ENCODE measurements at places on chromosomes 7 and 10.
A peak's percentile ranks its signal among the peaks of the same experiment; 100 is the strongest.

GRCh38 chr7:98569691-98570337 is 47.3 kb upstream of the NPTX2 start:
- DNase-seq: peak; percentile 37

DNA sequence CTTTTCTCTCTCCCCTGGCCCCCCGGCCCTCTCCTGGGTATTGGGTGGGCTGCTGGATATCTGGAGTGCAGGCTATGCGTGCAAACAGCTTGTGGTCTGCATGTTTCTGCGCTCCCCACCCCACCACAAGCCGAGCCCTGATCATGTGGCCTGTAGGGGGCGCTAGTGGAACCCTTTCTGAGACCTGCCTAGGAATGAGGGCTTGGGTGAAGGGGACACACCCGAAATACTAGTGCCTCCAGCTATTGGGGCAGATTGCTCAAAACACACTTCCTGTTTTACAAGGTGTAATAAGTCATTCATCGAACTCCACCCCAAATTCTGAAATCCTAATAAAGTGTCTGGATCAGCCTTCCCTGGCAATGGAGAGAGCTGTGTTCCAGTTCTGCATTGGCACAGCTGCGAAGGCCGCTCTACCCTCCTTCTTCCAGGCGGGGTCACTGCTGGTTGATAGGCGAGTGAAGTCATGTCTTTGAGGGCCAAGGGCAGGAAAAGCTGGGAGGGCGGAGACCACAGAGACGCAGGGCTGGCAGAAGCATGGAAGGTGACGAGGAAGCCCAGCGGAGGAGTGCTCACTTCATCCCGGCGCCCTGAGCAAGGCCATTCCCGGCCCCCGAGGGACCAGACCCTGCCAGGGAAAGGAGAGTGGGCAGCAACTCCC is 19.8 kb upstream of the PRRT4 start:
- DNase-seq: no peak

DNA sequence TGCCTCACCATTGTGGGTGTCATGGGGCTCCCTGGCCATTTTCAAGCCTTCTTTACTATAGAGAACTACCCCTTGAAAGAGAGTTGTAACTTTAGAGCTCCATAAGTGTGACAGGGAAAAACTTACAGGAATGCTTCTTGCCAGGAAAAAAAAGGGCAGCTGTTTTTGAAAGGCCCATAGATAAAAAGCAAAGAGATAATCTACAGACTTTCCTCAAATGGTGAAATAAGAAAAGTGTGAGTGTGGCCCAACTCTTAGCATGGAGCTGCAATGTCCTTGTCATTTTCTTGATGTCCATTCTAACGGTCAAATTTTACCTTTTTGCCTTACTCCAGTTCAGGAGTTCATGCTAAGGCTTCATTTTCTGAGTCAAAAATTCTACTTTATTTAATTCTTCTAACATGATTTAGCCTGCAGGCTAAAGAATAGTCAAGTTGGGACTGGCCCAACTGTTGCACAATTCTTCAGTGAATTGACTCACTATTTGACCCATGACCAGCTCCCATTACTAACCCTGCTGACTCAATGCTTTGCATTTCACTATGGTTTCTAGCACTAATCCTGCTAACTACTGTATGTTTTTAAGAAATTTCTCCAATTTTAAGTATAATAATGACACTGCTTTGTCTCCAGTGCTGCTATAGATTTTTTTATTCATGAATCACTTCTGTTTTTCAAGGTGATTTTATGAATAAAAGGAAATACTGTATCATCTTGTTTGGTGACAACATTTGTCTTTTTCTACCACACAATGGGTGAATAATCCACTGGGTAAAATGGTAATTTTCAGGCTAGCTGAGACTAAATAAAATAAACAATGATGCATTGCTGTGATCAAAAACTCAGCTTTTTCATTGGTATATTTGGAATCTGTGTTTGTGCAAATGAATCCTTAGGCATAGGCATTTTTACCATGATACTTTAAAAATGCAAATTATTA is 41.4 kb upstream of the SGCE start:
- no peak for DNase-seq

- DNase-seq: no peak
These were observed 208.5 kb downstream of the FOXP2 start for GRCh38 chr7:114623146-114623545.

DNA sequence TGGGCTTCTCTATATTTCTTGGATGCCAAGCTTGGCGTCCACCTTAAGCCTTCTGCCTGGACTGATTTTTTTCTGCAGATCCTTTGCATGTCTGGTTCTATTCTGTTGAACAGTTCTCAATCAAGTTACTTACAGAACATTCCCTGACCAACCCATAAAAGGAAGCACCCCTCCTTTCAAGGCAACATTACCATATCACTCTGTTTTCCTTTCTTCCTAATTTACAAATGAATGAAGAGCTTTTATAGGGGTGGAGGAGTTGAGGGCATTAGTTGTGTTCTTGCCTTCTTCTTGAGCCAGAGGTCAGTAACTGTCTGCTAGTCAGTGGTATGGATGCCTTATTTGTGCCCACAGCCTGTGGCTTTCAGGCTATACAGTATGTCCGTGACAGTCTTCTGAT is 361.0 kb downstream of the PHTF2 start:
- no peak for DNase-seq

- DNase-seq: no peak
These were observed 59.5 kb downstream of the HBP1 start for GRCh38 chr7:107228291-107228690.

DNA sequence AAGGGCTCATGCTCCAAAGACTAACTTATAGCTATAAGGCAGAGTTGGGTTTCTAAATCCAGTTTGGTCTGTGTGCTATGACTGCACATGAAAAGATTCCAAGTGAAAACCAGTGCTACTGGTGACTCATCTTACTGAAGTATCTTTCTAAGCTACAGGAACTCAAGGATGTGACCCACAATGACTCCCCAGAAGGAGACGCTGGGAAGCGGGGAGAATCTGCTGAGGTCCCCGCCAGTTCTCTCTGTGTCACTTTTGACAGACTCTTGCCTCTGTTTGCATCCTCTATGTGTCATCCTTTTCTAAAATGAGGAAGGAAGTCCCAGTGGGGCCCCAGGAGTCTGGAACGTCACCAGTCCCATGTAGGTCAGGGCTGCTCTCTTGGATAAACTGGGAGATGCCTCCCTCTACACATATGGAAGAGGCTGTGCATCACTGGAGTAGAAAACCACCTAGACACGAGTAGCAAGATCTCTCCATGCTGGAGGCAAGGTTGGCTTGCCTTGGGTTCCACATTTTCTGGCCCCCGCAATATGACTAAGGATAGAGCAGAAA is 28.8 kb upstream of the GPR26 start:
- no peak for DNase-seq

- DNase-seq: no peak
These were observed 136.4 kb upstream of the AOAH start for GRCh38 chr7:36860681-36861080.

- no peak for DNase-seq
These were observed 2.4 kb upstream of the MYO1G start for GRCh38 chr7:44981035-44981706.

- no peak for DNase-seq
These were observed 17.5 kb downstream of the TRIM24 start for GRCh38 chr7:138477581-138477980.

DNA sequence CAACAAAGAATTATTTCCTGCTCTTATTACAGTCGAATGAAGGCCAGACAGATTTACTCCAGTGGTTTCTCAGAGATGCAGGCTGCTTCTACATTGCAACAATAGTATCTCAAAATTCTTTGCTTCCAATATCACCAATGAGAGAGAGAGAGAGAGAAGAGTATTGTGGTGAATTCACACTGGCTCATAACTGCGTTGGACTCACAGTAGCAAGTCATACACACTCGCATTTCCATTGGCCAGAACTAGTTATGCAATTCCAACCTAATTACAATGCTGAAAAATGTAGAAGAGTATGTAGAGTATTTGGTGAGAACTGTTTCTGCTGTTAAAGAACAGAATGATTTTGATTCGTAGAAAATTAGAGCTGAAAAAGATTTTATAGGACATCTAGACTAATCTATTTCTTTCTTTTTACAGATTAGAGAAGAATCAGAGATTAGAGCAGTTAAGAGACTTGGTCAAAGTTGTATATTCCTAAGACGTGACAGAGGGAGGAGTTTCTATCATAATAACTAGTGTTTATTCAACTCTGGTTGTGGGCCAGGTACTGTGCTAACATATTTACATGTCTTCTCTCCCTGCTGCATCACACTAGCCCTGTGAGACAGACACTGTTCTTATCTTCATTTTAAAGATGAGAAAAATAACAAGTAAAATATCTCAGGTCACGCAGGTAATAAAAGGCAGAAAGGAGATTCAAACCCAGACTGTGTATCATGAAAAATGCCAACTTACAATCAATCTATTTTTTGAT is 34.6 kb upstream of the PDK4 start:
- DNase-seq: no peak

- DNase-seq: peak; percentile 69
These were observed 2.4 kb downstream of the ARID5B start for GRCh38 chr10:61903928-61904344.

DNA sequence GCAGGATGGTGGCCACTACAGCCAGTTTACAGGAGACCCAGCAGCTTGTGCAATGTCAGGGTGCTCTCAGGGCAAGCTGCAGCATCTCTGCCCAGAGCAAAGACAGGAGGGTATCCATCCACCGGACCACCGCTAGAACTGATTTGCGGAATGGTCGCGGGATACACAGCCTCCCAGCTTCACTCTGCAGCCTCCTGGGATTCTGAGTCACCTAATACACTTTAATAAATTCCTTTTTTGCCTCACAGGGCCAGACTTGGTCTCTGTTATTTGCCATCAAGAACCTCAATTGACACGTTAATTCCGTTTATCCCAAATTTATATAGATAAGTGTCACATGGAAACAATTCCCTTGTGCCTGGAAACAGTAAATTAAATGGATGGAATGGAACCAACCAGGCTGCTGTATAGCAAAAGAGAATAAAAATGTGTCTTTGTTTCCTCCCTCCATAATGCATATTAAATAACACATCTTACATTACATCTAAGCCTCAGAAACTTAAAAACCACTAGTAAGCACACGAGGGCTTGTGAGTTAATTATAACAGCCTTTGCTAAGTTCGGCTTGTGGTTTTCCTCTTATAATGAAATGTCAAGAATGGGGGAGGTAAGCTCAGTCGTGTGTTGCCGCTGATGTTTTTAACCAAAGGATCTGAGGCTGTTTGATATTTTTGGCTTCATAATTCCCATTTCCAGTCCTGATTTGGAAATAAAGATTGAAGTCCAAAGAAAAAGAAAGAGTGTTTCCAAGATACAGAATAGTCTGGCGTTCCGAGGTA is 52.1 kb downstream of the ADRB1 start:
- no peak for DNase-seq

- no peak for DNase-seq
These were observed 82.5 kb upstream of the SP4 start for GRCh38 chr7:21345361-21345760.

DNA sequence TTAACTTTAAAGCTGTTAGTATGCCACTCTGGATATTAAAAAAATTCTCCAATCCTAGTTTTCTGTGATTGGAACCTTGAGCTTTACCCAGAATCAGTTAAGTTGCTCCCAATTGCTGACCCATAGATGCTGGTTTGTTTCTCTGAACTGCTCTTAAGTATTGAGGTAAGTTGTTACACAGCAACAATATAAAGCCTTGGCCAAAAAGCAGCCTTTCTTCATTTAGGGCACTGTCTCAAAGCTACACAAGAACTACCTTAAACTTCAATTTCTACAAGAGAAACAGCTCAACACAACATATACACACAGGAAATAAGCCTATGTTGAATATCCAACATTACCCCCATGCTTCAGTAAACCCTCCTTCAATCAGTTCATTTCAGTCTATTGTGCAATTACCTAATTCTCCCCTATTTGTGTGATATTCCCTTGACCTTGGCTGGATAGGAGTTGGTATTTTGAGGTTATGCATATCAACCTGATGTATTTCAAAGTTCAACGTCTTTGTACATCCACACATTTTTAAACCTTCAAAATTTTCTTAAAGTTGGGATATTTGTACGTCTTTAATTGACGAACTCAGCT is 11.5 kb downstream of the HNRNPA2B1 start:
- no peak for DNase-seq

GRCh38 chr7:50509459-50509858 is 55.7 kb downstream of the DDC start:
- DNase-seq: no peak

GRCh38 chr10:97355571-97355975 is 21.0 kb upstream of the FRAT2 start:
- no peak for DNase-seq

DNA sequence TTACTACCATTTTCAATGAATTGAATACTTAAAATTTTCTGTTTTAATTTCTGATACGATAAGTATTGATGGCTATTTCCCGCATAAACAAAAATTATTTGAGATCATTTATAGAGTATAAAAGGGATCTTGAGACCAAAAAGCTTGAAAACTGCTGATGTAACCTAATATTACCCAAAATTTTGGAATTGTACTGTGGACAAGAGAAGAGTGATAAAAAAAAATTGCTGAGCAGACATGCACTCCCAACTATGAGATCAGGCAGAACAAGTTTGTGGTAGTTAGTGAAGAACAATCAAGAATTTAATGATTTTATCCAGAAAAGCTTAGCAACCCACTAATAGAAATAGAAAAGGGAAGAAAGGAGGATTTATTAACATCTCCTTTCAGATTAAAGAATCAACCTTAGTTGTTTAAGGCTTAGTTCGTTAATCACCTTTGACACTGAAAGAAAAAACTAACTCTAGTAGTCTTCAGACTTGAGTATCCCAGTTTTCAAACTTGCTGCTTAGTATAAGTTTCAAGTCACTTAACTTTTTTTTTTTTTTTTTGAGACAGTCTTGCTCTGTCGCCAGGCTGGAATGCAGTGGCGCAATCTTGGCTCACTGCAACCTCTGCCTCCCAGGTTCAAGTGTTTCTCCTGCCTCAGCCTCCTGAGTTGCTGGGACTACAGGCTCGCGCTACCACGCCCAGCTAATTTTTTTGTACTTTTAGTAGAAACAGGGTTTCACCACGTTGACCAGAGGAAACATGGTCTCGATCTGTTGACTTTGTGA is 50.6 kb upstream of the ZC3HAV1 start:
- no peak for DNase-seq

DNA sequence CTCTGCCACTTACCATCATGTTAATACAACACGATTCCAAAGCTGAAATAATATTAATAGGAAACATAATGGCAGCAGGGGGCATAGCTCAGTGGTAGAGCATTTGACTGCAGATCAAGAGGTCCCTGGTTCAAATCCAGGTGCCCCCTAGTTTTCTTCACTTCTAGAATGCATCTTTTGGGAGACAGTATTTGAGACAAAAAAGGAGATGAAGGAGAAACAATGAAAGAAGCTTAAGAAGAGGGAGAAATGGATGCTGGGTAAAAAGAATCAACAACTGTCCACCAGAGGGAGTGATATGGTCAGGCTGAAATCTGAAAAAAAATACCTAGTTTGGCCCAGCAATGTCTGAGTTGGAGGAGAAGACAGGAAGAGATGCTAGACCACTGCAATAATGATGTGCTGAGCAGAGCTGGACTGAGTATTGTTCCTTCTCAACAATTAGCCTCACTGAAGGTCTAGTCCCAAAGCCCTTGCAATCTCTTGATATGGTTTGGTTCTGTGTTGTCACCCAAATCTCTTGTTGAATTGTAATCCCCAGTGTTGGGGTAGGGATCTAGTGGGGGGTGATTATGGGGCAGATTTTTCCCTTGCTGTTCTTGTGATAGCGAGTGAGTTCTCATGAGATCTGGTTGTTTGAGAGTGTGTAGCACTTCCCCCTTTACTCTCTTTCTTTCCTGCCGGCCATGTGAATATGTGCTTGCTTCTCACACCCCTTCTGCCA is 48.3 kb downstream of the ZNF783 start:
- peak; percentile 45 for DNase-seq

Data from NCI-H526 treated with DMSO at 0.1 percent for 48 hours (cell line).